Mesendoderm (in vitro differentiated cells): ENCODE measurements at places on chromosomes 6 and 20.

GRCh38 chr20:49982072-49982345 lies 771 bp upstream of the SNAI1 start:
- no peak for DNase-seq

- no peak for DNase-seq
These were observed 31.8 kb upstream of the BLCAP start for GRCh38 chr20:37559312-37560027.

GRCh38 chr6:47188588-47189021 lies 121.1 kb downstream of the TNFRSF21 start:
- peak; percentile 90 for DNase-seq

DNA sequence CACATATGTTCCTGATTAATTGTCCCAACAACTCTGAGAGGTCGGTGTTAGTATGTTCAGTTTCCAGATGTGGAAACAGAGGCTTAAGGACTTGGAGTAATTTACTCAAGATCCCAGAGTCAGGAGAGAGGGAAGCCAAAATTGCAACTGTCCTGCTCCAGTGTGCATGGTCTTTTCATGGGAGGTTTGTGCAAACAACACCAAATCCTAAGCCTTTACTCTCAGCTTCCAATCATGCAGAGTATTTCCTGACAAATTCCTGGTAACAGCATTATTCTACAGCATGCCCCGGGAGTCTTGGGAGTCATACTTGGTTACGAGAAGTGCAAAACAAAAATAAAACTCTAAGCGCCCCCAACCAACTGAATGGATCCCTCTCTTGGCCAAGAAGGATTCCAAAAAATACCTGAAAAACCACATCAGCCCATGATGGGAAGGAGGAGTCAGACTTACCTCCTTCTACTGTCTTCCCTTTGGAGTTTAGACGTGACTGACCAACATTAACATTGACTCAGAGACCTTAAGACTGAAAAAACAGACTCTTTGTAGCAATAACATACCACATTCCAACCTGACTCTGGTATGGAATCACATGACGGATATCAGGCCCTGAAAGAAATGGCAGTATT lies 30.8 kb upstream of the PPP1R3G start:
- DNase-seq: no peak

DNA sequence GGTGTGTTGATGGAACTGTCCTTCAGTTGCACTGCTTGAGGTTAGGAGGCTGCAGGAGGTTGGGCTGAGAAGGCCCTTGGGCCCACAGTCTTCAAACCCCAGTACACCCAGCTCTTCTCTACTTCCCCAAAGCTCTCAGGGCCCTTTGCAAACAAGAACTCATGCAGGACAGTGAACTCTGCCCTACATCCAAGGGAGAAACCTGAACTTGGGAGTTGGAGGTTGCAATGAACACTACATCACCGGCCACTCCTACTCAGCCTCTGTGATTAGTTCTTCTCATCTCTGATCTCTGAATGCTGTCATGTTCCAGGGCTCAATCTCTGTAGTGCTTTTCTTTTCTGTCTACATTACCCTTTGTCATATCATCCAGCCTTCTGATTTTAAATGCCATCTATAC lies 148.5 kb upstream of the PDE7B start:
- no peak for DNase-seq

- DNase-seq: no peak
These were observed 19.1 kb upstream of the RIN2 start for GRCh38 chr20:19738951-19739350.

GRCh38 chr6:125231133-125231532 lies 70.6 kb downstream of the HDDC2 start:
- DNase-seq: no peak
